ENCODE measurements at places on chromosomes 12 and 14. TPM values are rescaled to one million over a fixed set of nuclear protein-coding genes. Genes with fewer than 3 reads are reported as not detected.
A peak's percentile ranks its signal among the peaks of the same experiment; 100 is the strongest.

- DNase-seq: no peak
Observed at GRCh38 chr12:88836156-88836555, 255.9 kb upstream of the KITLG start.

GRCh38 chr12:89347325-89347829 is 4.9 kb downstream of the DUSP6 start:
- no peak for DNase-seq

GRCh38 chr12:10163084-10163483 is 8.8 kb downstream of the OLR1 start:
- DNase-seq: no peak

GRCh38 chr14:52179141-52179790 is 88.2 kb upstream of the PTGDR start:
- no peak for DNase-seq

DNA sequence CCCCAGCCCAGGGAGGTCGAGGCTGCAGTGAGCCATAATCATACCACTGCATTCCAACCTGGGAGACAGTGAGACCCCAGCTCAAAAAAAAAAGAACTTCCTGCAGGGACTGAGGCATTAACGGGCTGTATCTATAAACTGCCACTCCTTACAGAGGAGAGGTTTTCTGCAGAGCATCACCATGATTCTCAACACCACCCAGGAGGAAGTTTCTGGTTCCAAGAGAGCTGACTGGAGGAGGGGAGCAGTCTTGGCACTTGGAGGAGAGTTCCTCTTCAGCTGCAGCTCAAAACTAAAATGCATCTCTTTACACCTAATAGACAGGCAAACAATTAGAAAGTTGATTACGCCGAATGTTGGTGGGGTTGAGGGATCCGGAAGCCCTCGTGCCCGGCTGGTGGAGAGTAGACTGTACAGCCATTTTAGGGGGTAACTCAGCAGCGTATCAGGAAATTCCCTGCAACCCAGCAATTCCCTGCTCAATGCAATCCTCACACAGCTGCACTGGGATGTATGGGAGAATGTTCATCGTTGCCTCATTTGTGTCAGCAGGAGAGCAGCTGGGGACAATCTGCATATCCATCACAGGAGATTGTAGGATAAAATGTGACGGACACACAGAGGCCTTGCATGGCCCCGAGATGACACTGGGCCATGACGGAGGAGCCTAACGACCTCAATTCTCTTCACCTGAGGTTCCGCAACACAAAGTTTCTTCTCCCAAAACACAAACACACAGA is 36.6 kb downstream of the ACTN1 start:
- no peak for DNase-seq

DNA sequence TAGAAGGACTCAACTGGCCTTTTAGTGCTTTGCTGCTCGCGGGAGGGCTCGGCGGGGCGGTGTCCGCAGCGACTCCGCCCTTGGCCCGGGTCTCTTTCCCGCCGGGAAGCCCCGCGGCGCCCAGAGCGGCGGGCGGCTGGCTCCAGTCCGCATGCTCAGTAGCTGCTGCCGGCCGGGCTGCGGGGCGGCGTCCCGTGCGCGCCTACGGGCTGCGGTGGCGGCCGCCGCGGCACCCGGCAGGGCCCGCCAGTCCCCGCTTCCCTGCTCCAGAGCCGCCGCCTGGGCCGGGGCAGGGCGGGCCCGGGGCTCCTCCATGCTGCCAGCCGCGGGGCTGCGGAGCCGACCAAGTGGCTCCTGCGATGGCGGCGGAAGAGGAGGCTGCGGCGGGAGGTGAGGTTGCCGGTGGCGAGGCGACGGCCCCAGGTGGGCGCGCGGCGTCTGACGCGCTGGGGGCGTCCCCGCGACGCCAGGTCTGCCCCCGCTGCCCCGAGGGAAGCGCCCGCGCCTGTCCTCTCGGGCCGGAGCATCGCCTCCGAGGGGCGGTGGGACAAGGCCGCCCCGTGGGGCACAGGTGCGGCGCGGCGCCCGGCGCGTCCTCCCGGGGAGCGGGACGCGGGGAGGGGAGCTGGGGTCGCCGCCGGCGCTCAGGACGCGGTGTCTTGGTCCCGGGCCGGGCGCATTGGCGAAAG is at the start of gene BMAL2:
BMAL2 (plus strand) TSS at position 123 of the 689 bp plus-strand sequence; CDS start at position 360, 237 bp downstream.
- DNase-seq: peak; percentile 58

The TSPAN11 gene
- 4.5 TPM for total RNA-seq

Data from endothelial cell of umbilical vein (primary cell).